GM04504 (cell line): ENCODE measurements at places on chromosomes 1 and 21.

- DNase-seq, result no peak
These were observed 246.5 kb downstream of the TOMM20 start for GRCh38 chr1:234881893-234882771.

DNA sequence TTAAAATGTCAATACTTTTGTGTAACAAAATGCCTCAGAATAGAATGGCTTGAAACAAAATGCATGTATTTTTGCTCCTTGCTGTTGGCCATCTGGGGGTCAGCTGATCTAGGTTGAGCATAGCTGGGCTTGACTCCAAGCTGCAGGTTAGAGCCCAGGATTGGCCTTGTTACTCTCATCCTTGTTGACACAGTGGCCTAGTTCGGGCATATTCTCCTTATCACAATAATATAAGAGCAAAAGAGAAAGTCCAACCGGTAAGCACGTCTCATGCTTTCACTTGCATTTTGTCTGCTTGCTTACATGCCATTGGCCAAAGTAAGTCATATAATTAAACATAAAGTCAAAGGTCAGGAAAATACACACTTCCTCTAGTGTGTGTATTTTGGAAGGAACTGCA, 456.2 kb downstream of the KCNT2 start:
- no peak for DNase-seq

- DNase-seq, result no peak
These were observed 412.8 kb downstream of the AJAP1 start for GRCh38 chr1:5067246-5067645.

DNA sequence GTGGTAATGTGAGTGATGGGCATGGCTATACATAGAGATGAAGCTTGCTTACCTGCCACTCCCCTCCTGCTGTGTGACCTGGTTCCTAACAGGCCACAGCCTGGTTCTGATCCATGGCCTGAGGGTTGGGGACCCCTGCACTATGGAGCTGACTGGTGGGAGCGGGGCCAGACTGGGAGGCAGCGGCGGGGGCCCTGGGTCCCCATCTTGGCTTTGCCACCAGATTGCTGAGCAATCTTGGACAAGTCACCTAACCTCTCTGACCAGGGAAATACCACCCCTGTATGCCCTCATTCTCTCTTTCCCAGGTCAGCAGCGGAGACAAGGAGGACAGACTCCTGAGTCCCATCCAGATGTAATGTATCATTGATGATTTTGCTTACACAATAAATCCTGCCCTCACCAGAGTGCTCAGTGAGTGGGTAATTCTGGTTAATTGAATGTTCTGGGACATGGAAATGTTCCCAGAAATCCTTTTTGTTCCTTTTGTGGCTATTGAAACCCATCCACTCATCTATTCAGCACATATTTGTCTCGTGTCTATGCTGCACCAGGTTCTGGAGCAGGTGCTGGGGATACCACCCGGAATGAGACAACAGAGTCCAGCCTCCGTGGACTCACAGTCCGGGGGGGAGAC, 4.1 kb upstream of the ARHGEF10L start:
- no peak for DNase-seq

DNA sequence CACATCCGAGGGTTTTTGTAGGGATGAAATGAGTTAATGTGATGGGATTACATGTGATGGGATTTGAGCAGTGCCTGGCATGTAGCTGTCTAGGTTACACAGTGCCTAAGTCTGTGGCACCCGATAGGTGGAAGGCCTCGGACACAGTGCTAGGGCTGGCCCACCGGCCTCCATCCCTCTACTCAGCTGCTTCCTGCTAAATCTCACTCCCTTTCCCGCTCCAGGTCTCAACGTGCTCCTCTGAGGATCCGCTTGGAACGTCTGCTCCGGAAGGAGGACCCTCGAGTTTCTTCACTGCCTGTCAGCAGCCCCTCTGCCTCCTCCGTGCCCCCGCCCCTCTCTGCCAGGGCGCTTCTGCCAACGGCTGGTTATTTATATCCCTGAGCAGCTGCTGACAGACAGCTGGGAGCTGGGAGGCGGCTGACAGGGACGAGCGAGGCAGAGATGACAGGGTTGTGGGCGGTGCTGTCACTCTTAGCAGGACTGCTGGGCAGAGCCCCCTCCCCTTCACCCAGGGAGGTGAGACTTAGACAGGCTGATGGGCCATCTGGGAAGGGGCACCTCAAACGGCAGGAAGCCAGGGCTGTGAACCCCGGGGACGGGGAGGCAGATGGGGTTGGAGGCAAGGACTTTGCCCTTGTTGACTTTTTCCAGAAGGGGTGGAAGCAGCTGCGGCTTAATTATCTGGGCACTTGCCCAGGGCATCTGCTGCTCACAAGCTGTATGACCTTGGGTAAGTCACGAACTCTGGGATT, 26.6 kb upstream of the LRRN2 start:
- DNase-seq, result no peak

DNA sequence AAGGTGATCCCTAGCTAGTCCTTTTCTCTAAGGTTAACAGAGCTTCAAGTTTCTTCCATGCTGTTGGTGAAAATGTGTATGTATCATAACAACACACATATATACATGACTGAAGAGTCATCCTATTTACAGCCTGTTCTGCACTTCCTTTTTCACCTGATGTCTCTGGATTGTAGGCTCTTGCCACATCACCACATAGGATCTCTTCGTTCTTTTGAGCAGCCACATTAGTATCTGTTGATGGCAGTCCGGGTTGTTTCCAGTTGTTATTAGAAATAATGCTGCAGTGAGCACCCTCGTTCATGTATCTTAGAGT, 19.7 kb downstream of the MRPL37 start:
- DNase-seq, result no peak

- DNase-seq, result no peak
These were observed 28.1 kb upstream of the C1QA start for GRCh38 chr1:22608361-22608760.
